ENCODE measurements at places on chromosomes 4 and X.

DNA sequence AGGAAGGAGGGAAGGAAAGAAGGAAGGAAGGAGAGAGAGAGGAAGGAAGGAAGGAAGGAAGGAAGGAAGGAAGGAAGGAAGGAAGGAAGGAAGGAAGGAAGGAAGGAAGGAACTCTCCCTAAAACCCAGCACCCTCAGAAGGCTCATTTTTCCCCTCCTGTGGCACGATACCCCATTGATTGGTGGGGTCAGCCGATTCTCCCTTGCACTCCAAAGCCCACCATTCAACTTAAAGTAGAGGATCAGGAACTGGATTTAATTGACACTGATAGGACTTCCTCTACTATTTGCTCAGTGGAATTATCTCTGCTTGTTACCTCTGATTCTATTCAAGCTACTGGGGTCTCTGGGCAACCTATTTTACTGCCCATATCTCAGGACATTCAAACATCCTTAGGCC lies 199.2 kb upstream of the MAOA start:
- DNase-seq = no peak

DNA sequence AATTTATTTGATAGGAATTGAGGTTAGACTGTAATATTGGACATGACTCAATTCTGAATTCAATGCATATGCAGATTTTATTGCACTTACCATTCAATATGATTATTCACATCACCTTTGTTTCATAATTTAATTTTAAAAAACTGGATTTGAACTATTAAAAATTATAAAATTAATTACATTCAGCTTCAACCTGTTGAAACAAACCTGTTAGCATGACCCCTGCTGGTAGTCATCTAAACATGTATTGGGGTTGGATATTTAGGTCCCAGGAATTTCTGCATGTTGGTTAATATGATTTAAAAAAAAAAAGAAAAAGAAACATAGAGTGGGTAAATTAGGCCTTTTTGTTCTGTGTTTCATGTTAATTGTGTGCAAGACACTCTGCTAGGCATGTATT lies 85.9 kb downstream of the ARSJ start:
- DNase-seq = no peak

DNA sequence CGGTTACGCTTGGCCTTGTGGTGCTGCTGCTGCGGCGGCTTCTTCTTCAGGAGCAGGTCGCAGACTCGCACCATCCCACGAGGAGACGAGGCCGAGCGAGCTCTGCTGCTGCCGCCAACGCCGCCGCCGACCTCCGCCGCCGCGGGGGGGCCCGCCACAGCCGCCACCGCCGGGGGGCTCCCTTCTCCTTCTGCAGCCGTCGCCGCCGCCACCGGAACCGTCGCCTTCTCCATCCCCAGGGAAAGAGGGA lies 237 bp downstream of the ANKRD17 start:
- DNase-seq = no peak

DNA sequence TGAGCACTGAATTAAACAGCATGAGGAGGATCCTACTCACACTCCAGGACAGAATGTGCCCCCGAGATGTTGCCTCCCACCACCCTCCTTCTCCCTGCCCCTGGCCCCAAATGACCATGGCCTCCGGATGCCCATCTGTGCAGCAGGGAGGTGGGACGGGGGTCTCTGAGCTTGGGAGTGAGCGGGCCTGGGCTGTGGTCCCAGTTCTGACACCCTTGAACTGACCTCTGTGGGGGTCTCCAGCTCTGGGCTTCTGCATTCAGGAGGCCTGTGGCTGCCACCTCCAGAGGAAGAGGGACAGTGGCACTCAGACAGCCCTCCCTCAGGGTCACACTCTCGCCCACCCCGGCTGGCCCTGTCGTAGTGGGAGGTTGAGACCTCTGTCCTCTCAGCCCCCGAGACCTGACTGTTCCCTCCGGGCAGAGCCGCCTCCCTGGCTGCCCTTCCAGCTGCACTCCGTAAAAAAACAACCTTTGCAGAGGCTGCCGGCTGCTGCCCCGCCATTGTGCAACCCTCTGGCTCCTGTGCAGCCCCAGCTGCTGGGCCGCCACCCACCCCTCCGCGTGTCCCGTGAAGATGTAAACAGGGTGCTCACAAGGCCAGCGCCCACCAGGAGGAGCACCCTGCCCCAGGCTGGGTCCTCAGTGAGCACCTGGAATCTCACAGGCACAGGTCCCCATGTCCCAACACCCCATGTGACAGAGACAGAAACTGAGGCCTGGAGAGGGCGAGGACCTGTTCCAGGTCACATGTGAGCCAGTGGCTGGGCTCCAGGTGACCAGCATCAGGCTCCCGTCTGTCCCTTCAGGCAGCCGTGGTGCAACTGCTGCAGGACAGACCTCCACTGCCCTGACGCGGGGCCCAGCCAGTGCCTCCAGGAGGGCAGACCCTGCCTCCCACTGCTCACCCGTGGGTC lies 39.6 kb downstream of the HTRA3 start:
- no peak for DNase-seq

DNA sequence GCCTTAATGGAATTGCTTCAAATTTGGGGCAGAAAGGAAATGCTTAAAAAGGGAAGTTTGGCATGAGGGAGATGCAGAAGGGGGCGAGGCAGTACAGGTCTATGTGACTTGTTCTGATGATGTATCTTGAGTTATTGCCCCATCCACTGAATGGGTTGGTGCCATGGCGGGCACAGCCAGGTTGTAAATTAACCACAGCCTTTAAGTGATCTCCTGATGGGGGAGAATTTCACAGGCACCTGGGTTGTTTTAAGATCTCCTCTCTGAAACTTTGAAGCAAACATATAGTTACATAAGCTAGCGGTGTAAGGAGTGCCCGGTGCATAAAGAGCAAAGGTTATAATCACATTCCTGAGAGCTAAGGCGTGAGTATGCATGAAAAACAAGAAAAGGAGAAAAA lies 37.0 kb downstream of the NPY5R start:
- no peak for DNase-seq

GRCh38 chr4:48275247-48275646 lies 5.6 kb upstream of the TEC start:
- DNase-seq = no peak

DNA sequence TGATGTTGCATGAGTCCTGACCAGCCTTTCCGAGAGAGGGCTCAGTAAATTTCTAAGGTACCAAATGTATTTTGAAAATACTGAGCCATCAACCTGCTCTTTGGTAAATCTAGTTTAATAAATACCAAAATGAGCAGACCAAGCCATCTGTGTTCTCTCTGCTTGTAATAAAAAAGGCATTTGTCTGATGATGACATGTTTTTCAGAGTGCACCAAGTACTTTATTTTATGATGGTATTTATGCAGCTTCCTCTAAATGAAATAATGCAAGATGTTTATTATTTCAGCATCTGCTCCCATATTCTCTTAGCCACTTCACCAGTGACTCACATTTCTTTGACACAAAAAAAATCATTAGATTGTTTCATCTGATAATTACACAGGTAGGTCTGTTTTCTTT lies 700.5 kb downstream of the TRIML1 start:
- DNase-seq = no peak

- DNase-seq = peak; percentile 40
These were observed 605 bp downstream of the ANXA5 start for GRCh38 chr4:121696170-121696580.

- DNase-seq = no peak
These were observed 29.2 kb downstream of the LGI2 start for GRCh38 chr4:25001509-25001908.

GRCh38 chr4:40144716-40145115 lies 52.1 kb upstream of the RHOH start:
- no peak for DNase-seq

DNA sequence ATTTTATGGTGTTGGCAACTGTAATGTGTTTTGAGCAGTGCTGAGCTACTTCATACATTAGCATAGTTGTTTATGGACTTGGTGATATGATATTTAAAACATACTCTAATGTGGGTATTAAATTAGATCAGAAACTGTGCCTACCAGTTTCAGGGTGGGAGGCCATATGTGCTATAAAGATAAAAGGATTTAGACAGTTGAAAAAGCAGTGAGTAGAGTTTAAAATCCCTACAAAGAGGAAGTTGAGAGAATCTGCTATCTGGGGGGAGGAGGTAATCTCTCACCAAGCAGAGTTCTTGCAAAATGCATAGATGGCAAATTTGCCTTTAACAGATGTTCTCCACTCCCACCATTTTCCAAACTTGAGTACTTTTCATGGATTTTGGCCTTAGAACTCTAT lies 154.5 kb downstream of the SPOCK3 start:
- no peak for DNase-seq

- no peak for DNase-seq
These were observed 109.1 kb upstream of the VMA21 start for GRCh38 chrX:151287954-151288353.

DNA sequence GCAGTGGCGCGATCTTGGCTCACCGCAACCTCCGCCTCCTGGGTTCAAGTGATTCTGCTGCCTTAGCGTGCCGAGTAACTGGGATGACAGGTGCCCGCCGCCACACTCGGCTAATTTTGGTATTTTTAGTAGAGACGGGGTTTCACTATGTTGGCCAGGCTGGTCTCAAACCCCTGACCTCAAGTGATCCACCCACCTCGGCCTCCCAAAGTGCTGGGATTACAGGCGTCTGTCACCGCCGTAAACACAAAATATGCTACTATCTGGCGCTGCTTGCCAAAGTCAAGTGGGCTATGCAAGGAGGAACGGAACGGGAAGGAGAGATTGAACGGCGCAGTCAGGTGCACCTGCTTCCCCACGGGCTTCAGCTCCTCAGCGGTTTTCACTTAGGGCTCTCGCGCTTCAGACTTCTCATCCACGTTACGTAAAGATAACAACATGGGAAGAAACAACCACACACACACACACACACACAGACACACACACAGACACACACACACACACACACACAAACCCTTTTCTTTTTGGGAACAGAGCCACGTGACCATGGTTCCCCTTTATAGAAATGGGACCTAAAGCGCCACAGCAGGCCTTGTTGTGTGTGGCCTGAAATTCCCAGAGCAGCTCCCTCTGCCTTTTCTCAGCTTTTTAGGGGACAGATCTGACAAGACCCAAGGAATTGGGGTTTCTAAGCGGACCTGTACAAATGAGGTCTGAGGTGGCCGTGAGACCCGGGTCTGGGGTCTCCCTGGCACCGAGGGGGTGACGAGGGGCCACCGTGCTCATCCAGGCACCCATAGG lies 1.5 kb downstream of the P2RY8 start:
- DNase-seq = no peak

DNA sequence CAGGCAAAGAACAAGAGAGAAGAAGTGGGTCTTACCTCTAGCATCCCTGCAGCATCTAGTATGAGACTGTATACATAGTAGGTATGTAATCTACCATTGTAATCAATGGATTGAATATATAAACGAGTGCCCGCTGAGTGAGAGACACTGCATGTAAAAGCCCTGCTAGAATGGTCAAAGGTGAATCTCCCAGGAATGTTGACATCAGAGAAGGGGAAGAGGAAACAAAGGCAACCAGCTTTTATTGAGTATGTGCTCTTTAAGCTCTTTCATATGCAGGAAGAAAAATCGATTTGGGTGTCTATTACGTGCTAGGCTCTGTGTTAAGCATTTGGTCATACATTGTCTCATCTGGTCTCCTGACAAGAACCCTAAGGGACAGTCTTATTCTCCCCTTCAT lies 91.9 kb upstream of the KLHL13 start:
- no peak for DNase-seq

- DNase-seq = no peak
These were observed 733.7 kb upstream of the FRG1 start for GRCh38 chr4:189206953-189207352.

- DNase-seq = no peak
These were observed 13.1 kb upstream of the COQ2 start for GRCh38 chr4:83297548-83298260.

- no peak for DNase-seq
These were observed 57.6 kb downstream of the PLAC1 start for GRCh38 chrX:134600714-134601113.

- no peak for DNase-seq
These were observed 6.5 kb downstream of the PLCXD1 start for GRCh38 chrX:287670-288069.

DNA sequence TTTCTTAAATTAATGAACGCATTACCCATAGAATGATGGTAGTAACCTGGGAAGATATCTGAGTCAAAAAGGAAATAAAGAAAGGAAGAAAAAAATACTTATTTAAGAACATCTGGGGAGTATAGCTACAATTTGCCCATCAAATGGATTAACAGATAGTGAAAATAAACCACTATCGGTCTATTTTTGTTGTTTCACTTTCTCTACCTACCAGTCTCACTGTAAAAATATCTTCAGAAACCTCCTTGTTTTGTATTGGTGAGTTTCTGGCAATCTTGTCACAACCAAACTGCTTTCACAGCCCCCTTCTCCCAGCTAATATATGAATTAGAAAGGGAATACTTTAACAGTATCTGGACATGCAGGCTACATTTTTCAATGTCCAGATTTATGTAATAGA lies 783.5 kb downstream of the STPG2 start:
- DNase-seq = no peak

DNA sequence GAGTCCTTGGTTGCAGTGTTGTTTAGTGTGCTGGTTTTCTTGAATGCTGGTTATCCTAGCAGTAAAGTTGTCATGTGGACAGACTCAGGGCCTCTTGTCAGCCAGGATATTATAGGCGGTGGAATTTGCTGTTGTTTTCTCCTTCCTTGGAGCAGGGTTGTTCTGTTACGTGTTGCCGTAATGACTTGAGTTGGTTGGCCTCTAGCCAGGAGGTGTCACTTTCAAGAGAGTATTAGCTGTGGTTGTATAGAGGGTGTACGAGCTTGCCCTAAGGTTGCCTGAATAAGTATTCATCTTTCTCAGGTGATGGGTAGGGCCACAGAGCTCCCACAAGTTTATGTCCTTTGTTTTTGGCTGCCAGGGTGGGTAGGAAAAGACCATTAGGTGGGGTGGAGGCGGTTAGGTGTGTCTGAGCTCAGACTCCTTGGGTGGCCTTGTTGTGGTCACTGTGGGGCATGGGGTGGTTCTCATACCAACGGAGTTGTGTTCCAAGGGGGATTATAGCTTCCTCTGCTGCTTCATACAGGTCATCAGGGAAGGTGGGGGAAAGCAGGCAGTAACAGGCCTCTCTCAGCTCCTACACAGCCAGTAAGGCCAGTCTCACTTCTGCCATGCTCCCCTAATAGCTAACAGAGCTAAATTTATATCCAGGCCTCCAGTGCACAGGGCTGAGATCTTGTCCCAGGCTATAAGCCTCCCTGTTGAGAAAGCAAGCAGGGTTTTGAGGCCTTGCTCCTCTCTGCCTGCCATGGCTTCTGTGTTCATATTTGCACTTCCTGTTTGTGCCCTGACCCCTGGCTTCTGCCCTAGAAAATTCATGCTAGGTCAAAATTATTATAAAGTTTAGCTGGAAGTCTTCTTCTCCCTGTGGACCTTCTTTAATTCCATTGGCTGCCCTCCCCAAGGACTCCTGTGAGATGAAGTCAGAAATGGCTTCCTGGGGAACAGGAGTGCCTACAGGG lies 594.7 kb downstream of the RAPGEF2 start:
- DNase-seq = no peak
